ENCODE measurements at places on chromosomes 5 and 9. TPM values are rescaled to one million over a fixed set of nuclear protein-coding genes. Genes with fewer than 3 reads are reported as not detected.

Gene FGFR4
- 8.8 TPM for total RNA-seq

Gene LRRC26
- not detected for total RNA-seq

Gene SOX30
- total RNA-seq, result 0.15 TPM

Gene BHMT
- not detected for total RNA-seq

Gene ACER2
- 0.84 TPM for total RNA-seq
